ENCODE measurements at places on chromosomes 2 and 18.

DNA sequence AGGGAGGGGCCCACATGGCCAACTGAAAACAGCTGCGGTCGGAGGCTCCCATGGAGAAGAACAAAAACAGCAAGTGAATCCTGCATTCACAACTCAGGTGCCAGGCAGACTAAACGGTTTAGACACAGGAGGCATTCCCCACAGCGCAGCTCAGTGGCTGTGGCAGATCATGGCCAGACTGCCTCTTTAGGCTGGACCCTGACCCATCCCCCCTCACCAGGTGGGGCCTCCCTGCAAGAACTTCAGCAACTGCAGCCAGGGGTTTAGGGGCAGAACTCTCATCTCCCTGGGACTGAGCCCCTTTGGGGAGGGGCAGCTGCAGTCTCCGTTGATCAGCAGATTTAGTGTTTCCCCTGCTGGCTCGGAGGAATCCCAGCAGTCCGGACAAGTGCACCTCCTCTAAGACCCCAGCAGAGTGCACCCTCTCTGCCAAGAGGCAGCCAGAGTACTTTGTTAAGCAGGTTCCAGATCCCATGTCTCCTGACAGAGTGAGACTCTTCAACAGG, 346.7 kb downstream of the SS18 start:
- DNase-seq = no peak

- no peak for DNase-seq
These were observed 23.7 kb downstream of the ICA1L start for GRCh38 chr2:202847693-202848524.

- DNase-seq = no peak
These were observed 22.9 kb downstream of the CCT7 start for GRCh38 chr2:73257021-73257420.

DNA sequence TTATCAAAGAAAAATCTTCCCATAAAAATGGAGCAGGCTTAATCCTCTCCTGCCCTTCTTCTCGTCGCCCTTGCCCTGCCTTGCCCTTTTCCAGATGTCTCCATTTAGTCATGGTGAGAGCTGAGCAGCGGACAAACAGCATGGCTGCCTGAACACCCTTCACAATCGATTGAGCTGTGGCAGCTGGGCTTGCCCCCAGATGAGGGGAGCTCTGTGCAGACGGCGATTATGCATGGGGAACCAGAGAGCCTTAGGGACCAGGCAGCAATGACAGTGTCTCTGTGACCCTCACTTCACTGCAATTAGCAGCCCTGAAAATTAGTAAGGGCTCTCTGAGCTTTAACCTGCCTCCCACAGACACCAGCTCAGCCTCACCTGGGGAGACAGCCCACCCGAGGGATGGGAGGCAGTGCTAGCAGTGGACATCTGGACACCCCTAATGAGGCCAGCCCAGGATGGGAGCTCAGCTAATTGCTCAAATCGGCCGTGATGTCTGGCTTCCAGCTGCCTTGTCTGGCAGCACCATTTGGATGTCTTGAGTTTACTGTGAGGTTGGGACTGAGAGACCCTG, 365.7 kb downstream of the TNS1 start:
- no peak for DNase-seq

- no peak for DNase-seq
These were observed 15.0 kb upstream of the KIF5C start for GRCh38 chr2:148860037-148860436.

DNA sequence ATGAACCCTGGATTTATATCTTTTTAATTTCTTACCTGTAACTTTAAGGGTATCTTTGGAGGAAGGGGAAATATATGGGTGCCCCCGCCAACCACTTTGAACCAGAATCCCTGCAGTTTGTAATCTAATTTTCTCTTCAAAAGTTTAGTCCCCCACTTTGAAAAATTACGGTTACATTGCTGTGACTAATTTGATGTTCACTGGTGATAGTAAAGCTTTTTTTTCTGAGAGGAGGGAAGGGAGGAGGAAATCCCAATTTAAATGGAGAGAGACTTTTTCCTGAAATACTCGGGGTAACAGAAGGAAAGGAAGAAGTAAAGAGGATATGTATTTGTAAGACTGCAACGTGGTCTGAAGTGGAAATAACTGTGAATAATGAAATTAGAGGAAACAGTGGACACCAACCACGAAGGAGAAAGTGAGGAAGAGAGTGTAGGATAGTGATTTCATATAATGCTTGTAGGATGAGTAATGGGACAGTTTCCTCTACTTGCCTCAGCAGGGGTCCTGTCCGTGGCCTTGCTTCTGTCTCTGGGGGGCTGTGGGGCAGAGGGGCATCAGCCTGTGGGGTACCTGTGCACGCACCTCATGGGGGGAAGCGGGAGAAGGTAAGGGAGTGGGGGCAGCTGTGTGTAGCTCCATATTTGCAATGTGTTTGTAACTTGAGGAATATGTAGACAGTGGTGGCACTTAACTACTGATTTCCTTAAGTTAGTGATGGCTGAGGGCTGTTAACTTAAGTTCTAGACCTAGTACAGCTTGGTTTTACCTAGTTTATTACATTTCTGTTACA, 161.1 kb downstream of the LTBP1 start:
- DNase-seq = no peak

- DNase-seq = no peak
These were observed 220.7 kb downstream of the PTH2R start for GRCh38 chr2:208627110-208627884.

DNA sequence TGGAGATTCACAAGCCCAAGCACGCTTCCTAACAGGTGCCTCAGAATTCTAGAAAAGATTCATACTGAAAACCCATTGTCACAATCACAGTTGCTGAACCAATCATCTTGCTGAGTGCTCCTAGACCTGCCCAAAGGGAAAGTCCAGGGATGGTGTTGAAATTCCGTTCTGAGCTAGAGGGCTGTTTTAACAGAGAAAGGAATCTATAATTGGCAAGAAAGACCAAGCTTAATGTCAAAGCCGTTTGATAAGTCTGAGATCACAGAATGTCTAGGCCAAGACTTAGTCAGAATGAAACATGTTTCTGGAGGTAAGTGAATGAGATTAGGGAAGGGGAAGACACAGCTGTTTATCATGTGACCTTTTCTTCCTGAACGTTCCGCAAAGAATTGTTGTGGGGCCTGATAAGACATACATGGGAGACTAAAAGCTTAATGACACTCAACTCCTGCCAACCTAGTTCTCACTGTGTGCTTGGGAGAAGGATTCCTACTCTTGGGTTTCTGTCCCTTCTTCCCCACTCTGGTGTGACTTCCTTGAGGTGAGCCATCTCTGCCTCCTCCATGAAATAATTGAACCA, 27.5 kb downstream of the PMAIP1 start:
- DNase-seq = peak; percentile 5

DNA sequence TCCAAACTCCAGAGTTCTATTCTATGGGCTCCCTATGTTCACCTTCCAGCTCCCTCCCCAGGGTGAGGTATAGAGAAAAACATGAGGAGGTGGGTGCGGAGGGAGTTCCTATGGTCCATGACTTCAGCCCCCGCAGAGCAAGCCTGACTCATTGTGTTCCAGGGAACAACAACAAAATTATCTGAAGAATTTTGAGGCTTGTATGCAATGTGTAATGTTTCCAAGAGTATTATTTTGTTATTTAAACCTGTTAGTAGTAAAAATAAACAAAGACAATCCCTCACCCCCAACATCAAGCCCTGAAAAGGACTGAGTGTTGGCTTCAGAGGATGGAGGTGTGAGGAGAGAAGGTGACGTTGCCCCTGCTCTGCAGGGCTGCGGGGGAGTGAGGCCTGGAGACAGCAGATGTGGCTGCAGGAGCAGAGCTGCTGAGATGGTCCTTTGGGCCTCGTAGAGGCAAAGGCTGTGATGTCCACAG, 29.0 kb downstream of the LAMA3 start:
- DNase-seq = no peak

- DNase-seq = no peak
These were observed 415.9 kb downstream of the GRB14 start for GRCh38 chr2:164205347-164205746.
